ENCODE measurements at places on chromosomes 12 and 14. TPM values are rescaled to one million over a fixed set of nuclear protein-coding genes. Genes with fewer than 3 reads are reported as not detected.

DNA sequence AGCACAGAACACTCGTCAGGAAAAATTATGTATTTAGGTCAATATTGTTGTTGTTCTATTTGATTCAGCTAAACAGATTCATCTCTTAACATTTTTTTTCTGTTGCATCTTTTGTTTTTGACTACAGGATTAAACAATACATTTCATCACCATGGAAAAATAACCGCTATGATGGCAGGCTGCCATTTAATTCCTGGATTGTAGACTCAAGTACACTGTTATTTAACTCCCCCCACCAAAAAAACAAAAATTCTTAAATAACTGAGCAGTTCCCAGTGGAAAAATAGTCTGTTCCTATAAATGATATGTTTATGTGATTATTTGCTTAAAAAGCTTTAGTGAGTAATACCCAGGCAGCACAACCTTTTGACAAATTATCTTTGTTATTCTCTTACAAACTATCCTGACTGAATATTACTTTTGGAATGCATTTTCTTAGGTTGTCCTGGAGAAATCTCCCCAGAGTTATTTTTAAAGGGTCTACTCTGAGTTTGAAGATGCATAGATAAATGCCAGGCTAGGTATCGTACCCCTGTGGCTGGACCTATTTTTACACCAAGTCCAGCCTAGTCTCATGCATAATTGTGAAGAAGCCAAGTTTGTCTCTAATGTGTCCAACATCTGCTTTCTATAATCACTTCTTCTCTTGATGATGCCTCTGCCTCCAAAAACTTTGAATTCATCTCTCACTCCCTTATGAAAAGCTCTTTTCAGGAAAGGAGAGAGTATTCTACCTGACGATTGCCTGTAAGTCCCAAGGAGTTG, 3.7 kb downstream of the KERA start:
- H3K27ac ChIP-seq = peak overlapping the region; percentile 95
- no peaks in the 10 kb centered on the region for H3K27me3 ChIP-seq
- peaks cover 56% of the 10 kb centered on the region for H3K4me1 ChIP-seq
- no peaks in the 10 kb centered on the region for H3K36me3 ChIP-seq

- no peaks in the 10 kb centered on the region for H3K27me3 ChIP-seq
- no peaks in the 10 kb centered on the region for H3K36me3 ChIP-seq
- peaks cover 29% of the 10 kb centered on the region for H3K4me1 ChIP-seq
- no peak for DNase-seq
Measured at GRCh38 chr12:27560126-27560525, 36.1 kb downstream of the PPFIBP1 start.

DNA sequence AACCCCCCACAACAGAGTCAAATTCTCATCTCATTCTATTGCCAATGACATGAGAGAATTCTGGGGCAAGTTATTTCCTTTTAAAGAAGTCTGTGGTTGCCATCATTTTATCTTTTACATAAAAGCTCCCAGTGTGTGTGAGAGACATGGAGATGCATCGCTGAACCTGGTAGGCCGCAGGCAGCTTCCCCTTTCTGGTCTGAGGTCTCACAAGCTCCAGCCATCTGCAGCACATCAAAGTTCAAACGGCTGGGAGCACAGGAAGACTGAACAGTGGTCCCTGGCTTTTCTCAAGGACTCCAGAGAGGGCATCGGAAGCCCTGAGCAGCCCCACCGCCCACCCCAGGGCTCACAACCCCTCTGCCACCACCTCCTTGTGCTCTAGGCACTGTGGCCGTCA, 141.7 kb downstream of the RIMBP2 start:
- H3K4me1 ChIP-seq = no peaks in the 10 kb centered on the region
- H3K27ac ChIP-seq = no peak overlapping the region
- peaks cover 8% of the 10 kb centered on the region for H3K27me3 ChIP-seq

- no peak overlapping the region for H3K27ac ChIP-seq
- H3K36me3 ChIP-seq = peaks cover 31% of the 10 kb centered on the region
- peaks cover 19% of the 10 kb centered on the region for H3K4me1 ChIP-seq
- no peak for DNase-seq
- no peak overlapping the region for H3K4me3 ChIP-seq
Measured at GRCh38 chr14:22560662-22561365, 28.2 kb downstream of the DAD1 start.

DNA sequence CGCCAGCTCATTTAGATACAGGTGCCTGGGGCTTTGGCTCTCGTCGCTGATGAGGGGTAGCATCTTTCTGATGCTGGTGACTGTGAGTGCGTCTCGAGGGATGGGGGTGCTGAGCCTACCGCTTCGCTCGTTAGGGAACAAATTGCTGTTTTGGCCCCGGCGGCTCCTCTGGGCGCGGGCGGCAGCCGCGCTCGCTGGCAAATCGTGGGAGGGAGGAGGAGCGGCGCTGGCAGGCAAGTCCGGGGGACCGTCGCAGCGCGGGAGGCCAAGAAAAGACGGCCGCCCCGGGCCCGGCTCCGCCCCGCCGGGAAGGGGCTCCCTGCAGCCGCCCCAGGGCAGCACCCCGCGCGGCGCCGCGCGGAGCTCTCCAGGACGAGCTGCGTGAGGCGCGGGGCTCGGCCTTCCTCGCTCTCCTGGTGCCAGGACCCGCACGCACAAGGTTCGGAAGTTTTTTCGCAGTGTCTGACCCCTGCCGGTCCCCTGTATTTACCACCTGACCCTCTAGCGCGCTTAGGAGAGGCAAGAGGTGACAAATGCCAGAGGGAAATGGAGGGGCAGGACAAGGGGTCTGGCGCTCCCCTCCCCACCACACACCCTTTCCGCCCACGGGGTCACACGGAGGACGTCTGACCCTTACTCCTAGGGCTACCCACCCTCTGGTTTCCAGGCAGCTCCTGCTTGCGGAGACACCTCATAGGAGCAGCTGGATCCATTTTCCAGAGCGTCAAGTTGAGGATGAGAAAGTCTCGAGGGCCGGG, 899 bp upstream of the KCNH3 start:
- DNase-seq = peak; percentile 44
- H3K27ac ChIP-seq = no peak overlapping the region
- peak overlapping the region; percentile 38 for H3K4me3 ChIP-seq
- H3K4me1 ChIP-seq = peaks cover 29% of the 10 kb centered on the region

DNA sequence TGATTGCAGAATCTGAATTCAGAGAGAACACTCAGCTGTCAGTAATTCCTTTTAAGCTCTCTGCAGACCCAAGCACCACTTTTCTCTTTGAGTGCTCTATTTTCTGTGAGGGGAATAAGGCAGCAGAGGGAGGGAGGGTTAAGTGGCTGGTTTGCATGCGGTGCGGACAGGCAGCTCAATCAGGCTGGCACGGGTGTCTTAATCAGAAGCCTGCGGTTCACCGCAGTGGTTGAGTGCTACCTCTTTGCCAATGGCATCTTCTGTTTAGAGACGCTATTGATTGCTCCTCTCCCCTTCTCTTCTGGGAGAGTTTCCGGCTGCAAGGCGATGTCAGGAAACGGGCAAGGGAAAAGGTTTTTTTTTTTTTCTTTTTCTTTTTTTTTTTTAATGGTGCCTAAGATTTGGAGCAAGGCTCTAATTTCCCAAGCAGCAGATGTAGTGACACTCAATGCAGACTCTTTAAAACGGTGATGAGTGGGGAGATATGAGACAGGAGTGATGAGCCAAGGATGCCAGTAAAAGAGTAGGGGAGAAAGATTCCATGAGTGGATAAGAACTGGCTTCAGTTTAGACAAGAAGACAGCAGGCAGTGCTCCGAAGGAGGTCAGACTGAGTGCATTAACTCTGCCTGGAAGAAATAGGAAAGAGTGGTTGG, 533.7 kb upstream of the SEL1L start:
- no peaks in the 10 kb centered on the region for H3K36me3 ChIP-seq
- DNase-seq = no peak
- H3K27me3 ChIP-seq = no peaks in the 10 kb centered on the region
- no peaks in the 10 kb centered on the region for H3K4me1 ChIP-seq

DNA sequence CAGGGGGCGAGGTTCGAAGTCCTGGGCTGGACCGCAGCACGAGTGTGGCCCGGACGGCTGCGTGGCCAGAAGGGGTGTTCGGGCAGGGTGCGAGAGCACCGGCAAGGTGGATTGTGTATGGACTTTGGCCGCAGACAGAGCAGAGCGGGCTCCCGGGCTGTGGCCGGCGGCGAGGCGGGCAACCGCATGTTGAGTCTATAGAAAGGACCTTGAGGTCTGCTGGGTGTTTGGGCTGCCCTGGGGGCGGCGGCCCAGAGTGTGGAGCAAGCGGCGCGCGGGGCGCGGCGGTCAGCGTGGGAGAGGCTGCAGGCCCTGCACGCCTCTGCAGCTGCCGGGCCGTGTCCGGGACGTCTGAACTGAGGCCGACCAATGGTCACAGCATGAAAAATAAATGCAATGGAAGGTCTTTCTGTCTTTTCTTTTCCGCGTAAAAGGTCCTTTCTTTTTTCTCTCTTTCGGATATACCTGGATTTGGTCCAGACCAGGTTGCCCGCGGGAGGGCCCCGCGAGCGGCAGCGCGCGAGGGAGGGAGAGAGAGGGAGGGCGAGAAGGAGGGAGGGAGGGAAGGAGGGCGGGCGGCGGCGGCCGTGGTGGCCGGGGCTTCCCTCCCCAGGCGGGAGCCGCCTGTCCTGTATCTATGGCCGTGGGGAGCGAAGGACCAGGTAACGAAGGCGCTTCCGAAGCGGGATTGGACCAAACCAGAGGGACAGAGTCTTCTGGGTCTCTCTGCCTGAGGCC, 5.5 kb upstream of the HOXC9 start:
- DNase-seq = no peak
- H3K4me3 ChIP-seq = peak overlapping the region; percentile 49
- peak overlapping the region; percentile 93 for H3K27ac ChIP-seq
- H3K4me1 ChIP-seq = peaks cover 83% of the 10 kb centered on the region

GRCh38 chr14:97107080-97107479, 309.9 kb downstream of the VRK1 start:
- no peak overlapping the region for H3K4me3 ChIP-seq
- no peaks in the 10 kb centered on the region for H3K36me3 ChIP-seq
- H3K4me1 ChIP-seq = no peaks in the 10 kb centered on the region
- H3K27ac ChIP-seq = no peak overlapping the region

DNA sequence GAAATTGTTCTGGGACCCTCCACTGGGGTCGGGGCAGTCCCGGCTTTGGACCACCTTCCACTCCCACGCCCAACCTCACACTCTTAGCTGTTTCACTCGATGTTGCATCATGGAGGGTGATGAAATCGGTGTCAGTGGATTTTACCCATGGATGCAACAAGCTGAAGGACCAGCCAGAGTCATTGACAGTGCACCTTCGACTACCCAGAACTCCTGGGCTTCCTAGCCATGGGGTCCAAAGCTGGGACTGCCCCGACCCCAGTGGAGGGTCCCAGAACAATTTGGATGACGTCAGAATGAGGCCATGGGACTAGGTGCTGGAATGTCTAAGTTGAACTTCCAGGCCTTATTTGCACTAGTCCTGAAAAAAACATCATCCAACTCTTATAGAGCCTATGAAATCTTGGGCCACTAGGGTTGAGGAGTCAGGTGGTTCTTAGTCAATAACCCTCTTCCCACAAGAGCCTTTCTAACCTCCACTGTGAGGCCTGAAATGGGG, 882 bp upstream of the IL23A start:
- no peaks in the 10 kb centered on the region for H3K27me3 ChIP-seq
- peaks cover 11% of the 10 kb centered on the region for H3K36me3 ChIP-seq
- no peak overlapping the region for H3K4me3 ChIP-seq
- no peak overlapping the region for H3K27ac ChIP-seq
- H3K4me1 ChIP-seq = peaks cover 12% of the 10 kb centered on the region

DNA sequence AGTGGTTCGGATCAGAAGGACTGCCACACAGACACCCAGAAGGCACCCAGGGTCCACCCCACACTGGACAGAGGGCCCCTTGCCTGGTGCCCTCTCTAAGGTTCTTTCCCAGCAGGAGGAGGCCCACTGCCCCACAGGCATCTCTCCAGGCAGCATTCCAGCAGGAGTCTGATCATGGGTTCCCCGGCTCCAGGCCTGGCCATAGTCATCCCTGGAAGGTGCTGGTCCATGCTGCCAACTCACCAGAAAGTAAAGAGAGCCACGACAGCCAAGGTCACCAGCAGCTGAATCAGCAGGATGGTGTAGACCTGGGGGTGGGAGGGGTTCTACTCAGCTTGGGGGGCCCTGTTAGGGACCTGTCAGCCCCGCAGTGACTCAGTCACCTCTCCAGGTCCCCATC, 6.4 kb downstream of the FAIM2 start:
- DNase-seq = no peak
- no peaks in the 10 kb centered on the region for H3K36me3 ChIP-seq
- no peaks in the 10 kb centered on the region for H3K27me3 ChIP-seq
- no peak overlapping the region for H3K4me3 ChIP-seq

DNA sequence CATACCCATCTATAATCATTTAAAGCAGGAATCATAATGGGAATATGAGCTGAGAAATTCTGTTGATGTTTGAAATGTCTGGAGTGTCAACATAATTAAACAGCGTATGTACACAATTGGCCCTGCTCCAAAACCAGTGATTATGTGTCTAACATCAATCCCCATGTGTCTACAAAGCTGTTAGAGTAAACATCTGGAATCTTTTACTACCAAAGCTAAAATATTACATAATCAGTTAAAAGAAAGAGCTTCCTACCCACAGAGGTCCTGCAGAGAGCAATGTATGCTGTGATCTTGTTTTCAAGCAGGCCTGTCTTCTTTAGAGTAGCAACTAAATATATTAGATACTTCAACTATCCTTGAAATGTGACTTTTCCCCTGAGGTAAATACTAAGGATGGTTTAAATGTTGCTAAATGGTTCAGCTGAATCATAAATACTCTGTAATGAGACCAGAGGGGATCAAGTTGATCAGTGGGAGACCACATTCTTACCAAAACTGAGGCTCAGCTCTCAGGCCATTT, 74.3 kb downstream of the RASSF8 start:
- H3K27ac ChIP-seq = no peak overlapping the region
- H3K27me3 ChIP-seq = no peaks in the 10 kb centered on the region
- no peak overlapping the region for H3K4me3 ChIP-seq
- no peak for DNase-seq

DNA sequence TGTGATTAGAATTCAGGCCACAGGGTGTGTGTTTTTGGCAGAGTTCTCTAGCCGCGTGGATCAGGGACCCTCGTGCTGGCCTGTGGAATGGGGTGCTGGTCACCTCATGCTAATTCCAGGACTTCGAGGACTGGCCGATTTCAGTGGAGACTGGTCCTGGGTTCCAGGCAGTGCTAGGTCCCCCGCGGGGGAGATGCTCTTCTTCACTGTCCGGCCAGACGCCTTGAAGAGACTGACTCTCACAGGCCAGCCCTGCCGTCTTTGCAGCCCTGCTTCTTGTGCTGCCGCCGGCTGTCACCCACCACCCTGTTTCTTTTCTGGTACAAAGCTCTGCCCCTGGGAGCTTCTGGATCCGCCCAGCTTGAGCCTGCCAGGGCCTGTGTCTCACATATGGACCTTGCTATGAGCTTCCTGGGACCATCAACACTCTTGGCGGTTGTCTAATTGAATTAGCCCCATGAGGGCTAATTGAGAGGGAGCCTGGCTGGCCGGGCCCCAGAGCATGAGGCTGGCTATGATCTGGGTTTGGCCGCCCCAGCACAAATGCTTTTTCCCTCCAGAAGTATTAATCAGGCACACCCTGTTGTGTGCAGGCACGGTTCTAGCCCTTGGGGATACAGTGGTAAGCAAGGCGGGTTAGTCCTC, 8.2 kb downstream of the MLXIP start:
- H3K27me3 ChIP-seq = no peaks in the 10 kb centered on the region
- no peak for DNase-seq
- no peak overlapping the region for H3K27ac ChIP-seq
- H3K4me3 ChIP-seq = no peak overlapping the region
- H3K36me3 ChIP-seq = peaks cover 59% of the 10 kb centered on the region

GRCh38 chr14:100830681-100831080, 4.8 kb downstream of the MEG3 start:
- no peak overlapping the region for H3K27ac ChIP-seq
- no peak overlapping the region for H3K4me3 ChIP-seq
- DNase-seq = no peak
- no peaks in the 10 kb centered on the region for H3K27me3 ChIP-seq
- peaks cover 65% of the 10 kb centered on the region for H3K36me3 ChIP-seq
- peaks cover 4% of the 10 kb centered on the region for H3K4me1 ChIP-seq

The ACVRL1 gene
- total RNA-seq = 23.3 TPM

The DCN gene
- 71.4 TPM for total RNA-seq

The TBX3 gene
- 28.8 TPM for total RNA-seq

The WASHC4 gene
- 58.1 TPM for total RNA-seq

The LUM gene
- total RNA-seq = 812 TPM

The GPR84 gene
- not detected for total RNA-seq

All from SJSA1 (cell line).